ENCODE measurements at places on chromosomes 13 and 19. TPM values are rescaled to one million over a fixed set of nuclear protein-coding genes. Genes with fewer than 3 reads are reported as not detected.

Gene CGB2
- total RNA-seq = not detected

Gene KCNN4
- 9.9 TPM for total RNA-seq

Gene TNFSF11
- 0.42 TPM for total RNA-seq

Gene PROZ
- 0.10 TPM for total RNA-seq

Gene DNAJC15
- 11.1 TPM for total RNA-seq

Gene NLRP7
- 0.10 TPM for total RNA-seq

Gene ZNF98
- total RNA-seq = 0.21 TPM

Gene EPSTI1
- total RNA-seq = 14.9 TPM

Gene C19orf18
- 0.21 TPM for total RNA-seq

Gene CDK8
- total RNA-seq = 7.7 TPM

Gene CGB8
- total RNA-seq = not detected

Gene COL4A1
- total RNA-seq = 0.21 TPM

Gene CEACAM3
- total RNA-seq = 0.52 TPM

Gene RDH13
- 6.8 TPM for total RNA-seq

Gene ZNF8
- 13.4 TPM for total RNA-seq

Gene TCF3
- 37.4 TPM for total RNA-seq

Gene MIDN
- total RNA-seq = 67.0 TPM

Gene CKM
- not detected for total RNA-seq

Gene TBC1D4
- total RNA-seq = 34.5 TPM

Gene DHDH
- total RNA-seq = 0.21 TPM

Gene CLDND2
- 0.10 TPM for total RNA-seq

Gene SLITRK1
- not detected for total RNA-seq

Gene ACP5
- 17.5 TPM for total RNA-seq

Gene PSG1
- total RNA-seq = not detected

Gene PPP1R37
- total RNA-seq = 14.0 TPM

Gene JSRP1
- not detected for total RNA-seq

Gene PPP2R1A
- total RNA-seq = 79.1 TPM

Gene TGFBR3L
- total RNA-seq = 0.10 TPM

Gene FCGBP
- 4.7 TPM for total RNA-seq

Data from mononuclear cell (primary cell).